ENCODE measurements at places on chromosomes 12 and 14. TPM values are rescaled to one million over a fixed set of nuclear protein-coding genes. Genes with fewer than 3 reads are reported as not detected.

CD69 gene
- 0.98 TPM for total RNA-seq

FAR2 gene
- total RNA-seq: 6.2 TPM

BBOF1 gene
- 1.9 TPM for total RNA-seq

CPM gene
- total RNA-seq: 11.2 TPM

SMCO2 gene
- 0.36 TPM for total RNA-seq

IL22 gene
- total RNA-seq: not detected

CMA1 gene
- total RNA-seq: not detected

CLEC4E gene
- total RNA-seq: not detected

LLPH gene
- total RNA-seq: 40.5 TPM

SMOC1 gene
- 0.46 TPM for total RNA-seq

NXPH4 gene
- total RNA-seq: 2.1 TPM

FKBP4 gene
- total RNA-seq: 64.9 TPM

ITGB7 gene
- total RNA-seq: 0.98 TPM

CISTR gene
- total RNA-seq: not detected

RNASE3 gene
- not detected for total RNA-seq

RNASE7 gene
- total RNA-seq: not detected

DPF3 gene
- not detected for total RNA-seq

LGALS3 gene
- 146 TPM for total RNA-seq

CCDC85C gene
- total RNA-seq: 96.6 TPM

CEBPE gene
- not detected for total RNA-seq

GATC gene
- 34.7 TPM for total RNA-seq

METTL3 gene
- 43.3 TPM for total RNA-seq

DNAI7 gene
- 0.10 TPM for total RNA-seq

MED13L gene
- total RNA-seq: 170 TPM

MYH6 gene
- not detected for total RNA-seq

TCL1B gene
- total RNA-seq: not detected

TPPP2 gene
- not detected for total RNA-seq

LRRC9 gene
- total RNA-seq: not detected

IGF1 gene
- not detected for total RNA-seq

GPRC5A gene
- total RNA-seq: 648 TPM

OAS2 gene
- total RNA-seq: 2.7 TPM

PZP gene
- total RNA-seq: not detected

TAS2R31 gene
- total RNA-seq: 1.3 TPM

SMAGP gene
- 2.4 TPM for total RNA-seq

IAPP gene
- total RNA-seq: not detected

WSB2 gene
- total RNA-seq: 193 TPM

ZNF385A gene
- total RNA-seq: 5.9 TPM

EFCAB11 gene
- 12.3 TPM for total RNA-seq

SLC25A47 gene
- total RNA-seq: not detected

CNPY2 gene
- 115 TPM for total RNA-seq

PTPN21 gene
- total RNA-seq: 15.0 TPM

BICDL1 gene
- total RNA-seq: 22.2 TPM

ENDOU gene
- not detected for total RNA-seq
